Right cardiac atrium (tissue), 5 donors: ENCODE measurements at places on chromosomes 12 and 14. TPM values are rescaled to one million over a fixed set of nuclear protein-coding genes. Genes with fewer than 3 reads are reported as not detected.
A peak's percentile ranks its signal among the peaks of the same experiment; 100 is the strongest.

Gene SPTB
- total RNA-seq = 82.5 TPM

Gene RD3L
- total RNA-seq = 28.9 TPM

Gene KLHDC1
- total RNA-seq = 10.7 TPM

Gene MAGOHB
- 12.8 TPM for total RNA-seq

DNA sequence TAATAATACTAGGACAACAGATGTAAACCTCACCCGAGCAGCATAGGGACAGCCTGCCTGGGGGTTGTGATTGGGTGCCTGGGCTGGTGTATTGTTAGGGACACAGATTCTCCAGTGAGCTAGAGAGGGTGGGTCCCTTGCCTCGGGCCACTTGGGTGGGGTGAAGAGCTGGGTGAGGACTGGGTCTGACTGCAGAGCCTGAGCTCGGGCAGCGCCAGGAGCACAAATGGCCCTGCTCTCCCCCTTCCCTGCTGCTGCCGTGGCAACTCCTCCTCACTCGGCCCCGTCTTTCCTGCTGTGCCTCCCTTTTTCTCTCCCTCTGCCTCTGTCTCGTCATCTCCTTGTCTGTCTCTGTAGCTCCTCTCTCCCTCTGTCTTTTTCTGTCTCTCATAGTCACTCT lies 115.4 kb downstream of the GLT1D1 start:
- DNase-seq = no peak

DNA sequence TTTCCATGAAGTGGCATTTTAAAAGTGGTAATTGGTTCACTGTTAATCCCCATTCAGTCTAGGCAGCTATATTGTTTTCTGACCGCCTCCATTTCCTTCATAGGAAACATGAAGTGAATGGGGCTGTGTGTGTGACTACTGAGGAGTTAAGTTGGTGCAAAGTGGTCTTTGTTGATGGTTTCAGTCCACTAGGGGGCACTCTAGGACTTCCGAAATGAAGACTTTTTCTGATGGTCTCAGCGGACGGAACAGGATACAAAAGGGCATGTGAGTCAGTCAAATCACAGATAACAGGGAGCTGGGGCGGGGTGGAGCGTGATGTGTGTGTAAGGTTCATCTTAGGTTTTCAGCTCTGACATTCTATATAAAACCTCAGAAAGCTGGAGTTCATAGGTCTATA lies 240.1 kb upstream of the OR4E1 start:
- peak; percentile 44 for DNase-seq

DNA sequence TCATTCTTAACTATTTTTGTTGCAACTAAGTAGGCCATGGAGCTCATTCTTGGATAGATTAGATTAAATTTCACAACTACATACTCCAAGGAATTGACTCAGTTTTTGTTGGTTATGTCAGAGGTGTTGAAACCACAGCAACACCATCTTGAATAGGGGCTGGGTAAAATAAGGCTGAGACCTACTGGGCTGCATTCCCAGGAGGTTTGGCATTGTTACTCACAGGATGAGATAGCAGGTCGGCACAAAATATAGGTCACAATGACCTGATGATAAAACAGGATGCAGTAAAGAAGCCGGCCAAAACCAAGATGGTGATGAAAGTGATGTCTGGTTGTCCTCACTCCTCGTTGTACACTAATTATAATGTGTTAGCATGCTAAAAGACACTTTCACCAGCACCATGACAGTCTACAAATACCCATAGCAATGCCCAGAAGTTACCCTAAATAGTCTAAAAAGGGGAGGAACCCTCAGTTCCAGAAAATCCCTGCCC lies 20.9 kb downstream of the DMAC2L start:
- DNase-seq = peak; percentile 64

GRCh38 chr14:93347850-93348249 lies 868 bp downstream of the COX8C start:
- DNase-seq = no peak

DNA sequence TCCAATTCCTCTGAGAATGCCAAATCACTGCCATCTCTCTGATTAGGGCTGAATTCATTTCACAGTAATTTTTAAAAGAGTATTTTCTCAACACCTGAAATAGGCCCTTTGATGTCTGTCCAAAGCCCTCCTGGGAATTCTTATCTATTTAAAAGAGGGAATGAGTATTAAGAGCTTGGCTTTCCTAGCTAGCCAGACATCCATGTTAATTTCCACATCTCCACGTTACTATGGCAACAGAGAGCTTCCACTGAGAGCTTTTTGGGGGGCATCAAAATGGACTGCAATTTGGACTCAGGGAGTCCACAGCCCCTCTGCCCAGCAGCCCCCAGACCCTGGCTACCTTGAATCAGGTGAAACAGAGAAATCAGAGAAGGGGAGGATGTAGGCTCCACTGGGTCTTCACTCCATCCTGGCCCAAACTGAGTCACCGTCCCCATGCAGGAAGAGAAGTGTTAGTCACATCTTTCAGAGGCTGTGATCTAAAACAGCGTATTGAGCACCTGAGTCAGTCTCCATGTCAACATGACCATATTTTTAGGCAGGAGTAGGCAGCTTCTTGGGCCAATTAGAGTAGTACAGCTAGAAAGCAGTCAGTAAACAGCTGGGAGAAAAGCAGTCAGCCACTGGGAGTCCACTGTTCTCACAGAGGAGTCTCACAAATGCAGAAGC lies 7.0 kb upstream of the FICD start:
- no peak for DNase-seq

DNA sequence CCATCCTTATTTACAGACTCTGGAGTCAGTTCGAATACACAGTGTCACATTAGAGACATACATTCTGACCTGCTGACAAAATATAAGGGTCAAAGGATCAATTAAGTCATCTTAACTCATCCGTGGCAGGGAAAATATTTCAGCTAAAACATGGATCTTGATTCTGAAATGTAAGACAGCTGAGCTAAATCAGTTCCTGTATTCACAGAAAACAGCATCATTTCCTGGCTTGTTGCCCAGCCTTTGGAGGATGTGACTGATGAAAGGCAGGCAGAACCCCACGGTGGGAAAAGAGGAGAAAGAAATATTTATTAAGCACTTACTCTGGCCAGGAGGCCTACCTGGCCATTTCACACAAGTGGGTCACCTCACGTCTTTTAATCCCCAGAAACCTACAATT lies 101.9 kb downstream of the GAS2L3 start:
- DNase-seq = peak; percentile 20

DNA sequence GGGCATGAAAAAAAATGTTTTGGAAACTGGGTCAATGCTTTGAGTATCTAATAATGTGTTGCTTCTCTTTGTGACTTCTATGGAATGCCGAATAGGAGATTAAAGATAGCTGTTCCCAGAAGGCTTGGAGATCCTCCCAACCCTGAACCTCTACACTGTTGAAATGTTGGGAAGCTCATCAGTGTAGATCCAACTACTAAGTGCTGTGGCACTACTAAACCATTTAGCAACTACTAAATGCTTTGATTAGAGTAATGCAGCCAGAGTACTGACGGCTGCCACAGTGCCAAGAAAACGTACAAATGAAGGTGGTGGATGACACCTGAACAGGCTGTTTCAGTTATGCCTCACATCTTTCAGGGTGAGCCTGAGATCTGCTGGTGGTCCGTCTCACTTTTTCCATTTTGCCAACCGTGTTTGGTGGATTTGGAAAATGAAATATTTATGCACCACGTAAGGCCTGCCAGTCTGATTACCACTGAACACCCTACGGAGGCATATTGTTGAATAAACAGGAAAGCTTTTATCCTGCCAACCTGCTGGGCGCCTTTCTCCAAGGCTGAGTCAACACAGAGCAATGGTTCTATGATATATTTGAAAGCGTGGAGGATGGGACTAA lies 938.0 kb upstream of the FLRT2 start:
- no peak for DNase-seq

- DNase-seq = peak; percentile 72
Measured at GRCh38 chr12:2439332-2440100, 355.3 kb upstream of the FKBP4 start.

DNA sequence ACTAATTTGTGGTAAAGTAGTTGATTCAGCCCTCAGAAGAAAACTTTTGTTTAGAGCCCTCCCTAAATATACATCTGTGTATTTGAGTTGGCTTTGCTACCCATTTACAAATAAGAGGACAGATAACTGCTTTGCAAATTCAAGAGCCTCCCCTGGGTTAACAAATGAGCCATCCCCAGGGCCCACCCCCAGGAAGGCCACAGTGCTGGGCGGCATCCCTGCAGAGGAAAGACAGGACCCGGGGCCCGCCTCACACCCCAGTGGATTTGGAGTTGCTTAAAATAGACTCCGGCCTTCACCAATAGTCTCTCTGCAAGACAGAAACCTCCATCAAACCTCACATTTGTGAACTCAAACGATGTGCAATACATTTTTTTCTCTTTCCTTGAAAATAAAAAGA lies 2.7 kb downstream of the FZD10 start:
- no peak for DNase-seq

DNA sequence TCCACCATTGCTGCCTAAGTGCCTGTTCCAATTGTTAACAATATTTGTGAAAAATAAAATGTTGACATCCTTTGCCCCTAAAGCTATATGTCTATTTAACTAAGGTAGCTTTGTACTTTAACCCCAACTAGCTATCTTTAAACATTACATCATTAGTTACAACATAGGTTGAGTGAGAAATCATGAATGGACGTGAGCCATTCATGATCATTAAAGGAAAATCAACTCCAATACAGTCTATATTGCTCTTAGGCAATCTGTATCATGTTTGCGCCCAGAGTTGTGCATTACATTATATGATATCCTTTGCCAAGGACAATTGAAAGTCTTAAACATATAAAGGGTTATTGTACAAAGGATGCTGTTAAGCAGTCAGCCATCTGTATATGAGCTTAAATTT lies 269.6 kb downstream of the ALX1 start:
- no peak for DNase-seq

DNA sequence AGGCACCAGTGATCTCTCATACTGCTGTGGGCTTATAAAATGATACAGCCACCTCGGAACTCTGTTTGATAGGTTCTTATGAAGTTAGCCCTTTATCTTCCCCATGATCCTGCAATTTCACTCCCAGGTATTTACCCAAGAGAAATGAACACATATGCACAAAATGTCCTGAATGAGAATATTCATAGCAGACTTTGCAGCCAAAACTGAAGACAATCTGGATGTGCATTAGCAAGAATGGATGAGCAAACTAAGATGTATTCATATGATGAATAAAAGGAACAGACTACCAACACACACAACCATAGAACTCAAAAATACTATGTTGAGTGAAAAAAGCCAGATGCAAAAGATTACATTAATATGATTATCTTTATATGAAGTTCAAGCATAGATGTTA lies 66.7 kb downstream of the KCNA5 start:
- DNase-seq = no peak

DNA sequence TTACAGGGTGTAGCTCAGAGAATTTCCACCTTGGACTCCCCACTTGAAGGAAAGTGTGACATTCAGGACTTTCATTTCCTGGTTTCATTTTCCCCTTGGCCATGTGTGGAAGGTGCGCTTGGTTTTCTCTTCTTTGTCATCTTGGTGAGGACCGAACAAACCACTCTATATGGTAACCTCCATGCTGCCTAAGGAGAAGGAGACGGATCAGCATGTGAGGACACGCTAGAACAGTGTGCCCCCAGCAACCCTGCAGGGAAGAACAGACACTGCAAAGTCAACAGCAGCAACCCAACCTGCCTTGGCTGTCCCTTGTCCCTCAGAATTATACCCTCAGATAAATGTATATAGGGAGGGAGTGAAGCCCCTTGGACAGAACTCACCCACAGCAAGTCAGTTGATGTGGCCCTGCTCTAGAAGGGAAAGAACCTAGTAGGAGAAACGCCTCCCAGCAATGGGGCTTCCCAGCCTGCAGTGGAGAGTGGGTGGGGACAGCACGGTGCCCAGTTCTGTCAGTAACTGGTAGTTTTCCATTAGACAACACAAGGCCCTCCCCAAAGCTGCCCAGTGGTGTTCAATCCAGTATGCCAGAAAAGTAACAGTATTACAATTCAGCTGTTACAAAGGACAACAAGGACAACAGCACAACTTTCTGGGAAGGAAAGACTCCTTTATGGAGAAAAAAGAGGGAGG lies 18.9 kb upstream of the COCH start:
- DNase-seq = no peak

DNA sequence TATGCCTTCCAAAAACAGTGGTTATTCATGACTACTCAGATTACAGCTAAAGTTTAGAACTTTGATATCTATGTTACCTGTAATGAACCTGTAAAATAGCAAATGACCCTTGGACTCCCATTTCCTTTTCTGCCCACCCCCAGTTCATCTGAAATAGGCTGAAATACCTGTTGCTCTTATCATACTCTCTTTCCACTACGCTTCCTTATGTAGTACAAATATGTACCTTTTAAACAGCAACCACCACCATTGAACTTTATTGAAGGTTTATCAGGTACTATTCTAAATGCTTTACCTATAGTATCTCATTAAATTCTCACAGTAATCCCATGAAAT lies 239.7 kb downstream of the SSPN start:
- no peak for DNase-seq

DNA sequence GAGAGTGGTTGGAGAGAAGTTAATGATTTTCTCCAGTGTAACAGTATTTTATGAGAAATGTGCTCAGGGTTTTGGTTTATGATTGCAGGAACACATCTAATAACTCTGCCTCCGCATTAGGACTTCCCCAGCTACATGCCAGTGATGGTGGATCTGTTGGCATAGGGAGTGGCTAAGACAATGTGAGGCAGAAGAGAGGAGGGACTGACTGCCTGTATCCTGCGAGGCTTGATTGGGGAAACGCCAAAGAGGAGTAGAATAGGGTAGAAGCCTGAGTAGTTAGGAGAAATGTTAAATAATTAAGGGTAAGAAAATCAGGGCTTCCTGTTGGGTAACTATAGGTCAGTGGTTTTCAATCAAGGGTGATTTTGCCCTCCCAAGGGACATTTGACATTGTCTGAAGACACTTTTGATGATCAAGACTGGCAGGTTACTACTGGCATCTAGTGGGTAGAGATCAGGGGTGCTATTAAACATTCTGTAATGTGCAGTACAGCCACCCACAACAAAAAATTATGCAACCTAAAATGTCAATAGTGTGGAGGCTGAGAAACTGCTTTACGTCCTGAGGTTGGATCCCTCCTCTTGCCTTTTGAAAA lies 12.8 kb downstream of the TDG start:
- DNase-seq = no peak

DNA sequence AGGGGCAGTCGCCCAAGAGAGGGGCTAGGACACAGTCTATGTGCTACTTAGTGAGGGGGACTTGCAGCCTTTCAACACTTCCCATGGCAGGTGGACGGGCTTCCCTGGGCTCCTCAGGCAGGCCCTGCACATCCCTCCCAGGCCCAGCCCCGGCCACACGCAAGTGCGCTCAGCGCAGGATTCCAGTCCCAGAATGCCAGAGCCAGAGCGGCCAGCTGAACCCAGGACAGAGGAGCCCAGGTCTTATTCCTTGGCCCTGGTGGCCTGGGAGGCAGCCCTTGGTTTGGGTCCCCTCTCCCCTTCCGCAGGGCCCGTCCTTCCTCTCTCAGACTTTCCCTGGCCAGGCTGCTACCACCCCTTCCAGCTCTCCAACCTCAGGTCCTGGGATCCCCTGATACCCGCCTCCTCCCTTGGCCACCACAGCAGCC lies 12.0 kb downstream of the DLK1 start:
- DNase-seq = no peak

DNA sequence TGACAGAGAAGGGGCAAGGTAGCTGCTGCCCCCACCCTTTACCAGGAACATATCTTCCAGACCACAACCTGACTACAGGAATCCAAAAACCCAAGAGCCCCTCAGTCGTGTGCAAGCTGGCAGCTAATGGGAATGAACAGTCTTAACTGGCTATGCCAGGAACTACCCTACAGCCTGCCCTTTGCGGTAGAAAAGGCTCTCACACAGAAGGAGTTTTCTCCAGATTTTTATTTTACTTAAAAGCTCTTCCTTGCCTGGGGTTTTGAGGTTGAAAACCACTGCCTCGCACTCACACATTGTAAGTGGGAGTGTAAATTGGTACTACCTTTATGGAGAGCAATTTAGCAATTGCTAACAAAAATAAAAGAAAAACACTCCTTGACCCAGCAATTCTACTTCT lies 28.3 kb downstream of the PITPNM2 start:
- no peak for DNase-seq
